ENCODE measurements at places on chromosomes 7 and 10.

DNA sequence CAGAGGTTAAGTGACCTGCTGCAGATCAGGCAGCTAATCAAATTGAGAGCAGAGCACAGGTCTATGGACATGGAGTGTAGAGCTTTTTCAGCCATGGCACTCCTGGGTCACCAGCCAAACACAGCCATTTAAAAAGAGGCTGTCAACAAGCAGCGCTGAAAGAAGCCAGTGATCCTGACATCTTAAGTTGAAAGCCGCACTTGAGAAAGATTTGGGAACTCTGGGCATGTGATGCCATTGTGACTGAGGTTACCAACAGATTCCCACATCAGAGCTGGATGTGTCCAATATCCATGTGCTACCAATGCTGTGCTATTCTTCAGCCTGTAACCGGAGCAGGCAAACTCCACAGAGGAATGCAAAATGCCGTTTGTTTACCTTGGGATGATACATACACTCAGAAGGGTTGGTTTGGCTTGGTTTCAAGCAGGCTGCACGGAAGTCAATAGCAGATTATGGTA is 56.2 kb upstream of the ABLIM1 start:
- peak; percentile 30 for DNase-seq

- no peak for DNase-seq
Observed at GRCh38 chr7:17713584-17713983, 226.7 kb downstream of the SNX13 start.

DNA sequence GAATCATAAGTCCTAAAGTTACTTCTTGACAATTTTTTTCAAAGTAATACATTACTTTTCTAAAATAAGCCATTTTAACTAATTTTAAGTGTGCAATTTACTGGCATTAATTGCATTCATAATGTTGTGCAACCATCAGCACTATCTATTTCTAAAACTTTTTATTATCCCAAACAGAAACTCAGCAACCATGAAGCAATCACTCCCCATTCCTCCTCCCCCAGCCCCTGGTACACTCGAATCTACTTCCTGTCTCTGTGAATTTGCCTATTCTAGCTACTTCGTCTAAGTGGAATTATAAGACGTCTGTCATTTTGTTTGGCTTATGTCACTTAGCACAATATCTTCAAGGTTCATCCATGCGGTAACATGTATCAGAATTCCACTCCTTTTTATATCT is 84.9 kb downstream of the MKX start:
- no peak for DNase-seq

DNA sequence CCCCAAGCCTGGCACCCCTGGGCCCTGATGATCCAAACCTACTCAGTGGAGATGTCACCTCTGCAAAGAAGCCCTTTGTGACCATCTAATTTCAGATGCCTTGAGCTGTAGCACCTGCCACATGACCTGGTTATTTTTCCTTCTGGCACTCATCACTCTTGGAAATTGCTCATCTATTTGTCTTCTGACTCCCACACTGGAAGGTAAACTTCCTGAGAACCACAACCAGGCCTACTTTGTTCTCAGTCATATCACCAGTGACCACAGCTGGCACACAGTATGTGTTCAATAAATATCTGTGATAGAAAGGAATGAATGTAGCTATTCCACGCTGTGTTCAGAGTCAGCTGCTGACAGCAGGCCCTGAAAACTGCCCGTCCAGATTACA is 97.1 kb downstream of the SH3PXD2A start:
- no peak for DNase-seq

GRCh38 chr10:106863549-106863948 is 301.0 kb downstream of the SORCS1 start:
- no peak for DNase-seq

DNA sequence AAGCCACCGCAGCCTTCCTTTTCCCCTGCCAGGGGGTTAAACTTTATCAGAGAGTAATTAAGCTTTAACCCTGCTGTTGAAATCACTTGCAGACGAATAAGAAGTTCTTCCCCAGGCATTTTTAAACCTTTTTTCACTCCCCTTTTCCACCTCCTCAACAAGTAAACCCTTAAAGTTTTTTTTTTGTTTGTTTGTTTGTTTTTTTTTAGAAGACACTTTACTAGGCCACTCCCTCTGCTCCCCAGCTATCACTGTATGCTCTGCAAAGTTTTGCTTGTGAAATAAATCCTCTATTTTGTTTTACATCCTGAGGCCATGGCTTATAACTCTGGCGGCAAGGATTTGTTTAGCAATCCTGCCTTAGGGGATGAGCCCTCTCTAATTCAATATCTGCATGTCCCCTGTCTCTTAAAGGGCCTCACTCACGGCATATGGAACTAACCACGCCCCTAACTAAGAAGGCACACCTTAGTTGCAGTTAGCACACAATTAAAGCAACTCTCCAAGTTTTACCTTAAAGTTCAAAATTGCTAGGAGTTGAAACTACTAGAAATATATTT is 1354.7 kb upstream of the LRRTM3 start:
- no peak for DNase-seq

DNA sequence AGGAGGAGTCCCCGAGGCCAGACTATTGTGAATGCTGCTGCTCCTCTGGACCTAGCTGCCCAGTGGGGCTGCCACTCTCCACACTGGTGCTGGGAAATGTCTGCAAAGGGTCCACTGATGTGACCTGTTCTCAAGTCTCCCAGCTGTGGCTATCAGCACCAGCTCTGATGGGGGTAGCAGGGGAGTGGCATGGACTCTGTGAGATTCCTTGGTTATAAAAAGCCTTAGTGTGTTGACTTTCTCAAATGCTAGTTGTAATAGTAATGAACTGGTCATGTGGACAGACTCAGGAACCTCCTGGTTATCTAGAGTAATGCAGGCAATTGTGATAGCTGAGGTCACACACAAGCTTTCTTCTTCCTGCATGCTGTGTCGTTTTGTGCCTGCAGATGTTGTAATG is 34.1 kb upstream of the ARMC3 start:
- DNase-seq: no peak

- no peak for DNase-seq
Observed at GRCh38 chr10:33122014-33122809, 164.2 kb upstream of the ITGB1 start.

DNA sequence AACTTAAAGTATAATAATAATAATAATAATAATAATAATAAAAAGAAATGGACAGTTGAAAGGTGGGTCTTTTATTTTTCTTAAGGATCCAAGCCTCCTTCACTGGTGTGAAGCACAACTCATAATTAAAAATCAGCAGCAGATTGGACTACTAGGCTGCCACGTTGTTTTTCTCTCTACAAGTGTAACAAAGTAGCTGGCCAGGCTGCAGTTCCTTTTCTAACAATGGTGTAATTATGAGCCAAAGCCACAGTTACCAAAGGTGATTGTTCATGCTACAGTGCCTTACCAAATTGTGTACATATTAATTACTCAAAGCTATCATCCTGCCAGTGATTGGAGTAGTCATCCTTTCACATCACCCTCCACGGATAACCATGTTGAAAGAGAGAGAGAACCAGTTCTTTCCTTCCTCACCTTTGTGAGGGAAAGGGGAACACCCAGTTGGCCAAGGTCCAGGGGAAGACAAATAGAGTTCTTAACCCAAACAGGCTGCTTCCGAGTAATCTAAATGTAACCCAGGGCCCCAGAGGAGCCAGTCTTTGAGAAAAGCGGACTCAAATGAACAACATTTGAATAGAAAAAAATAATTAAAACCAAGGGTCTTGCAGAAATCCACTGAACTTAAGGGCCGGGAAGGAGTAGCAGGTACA is 86.3 kb upstream of the NPS start:
- peak; percentile 85 for DNase-seq

DNA sequence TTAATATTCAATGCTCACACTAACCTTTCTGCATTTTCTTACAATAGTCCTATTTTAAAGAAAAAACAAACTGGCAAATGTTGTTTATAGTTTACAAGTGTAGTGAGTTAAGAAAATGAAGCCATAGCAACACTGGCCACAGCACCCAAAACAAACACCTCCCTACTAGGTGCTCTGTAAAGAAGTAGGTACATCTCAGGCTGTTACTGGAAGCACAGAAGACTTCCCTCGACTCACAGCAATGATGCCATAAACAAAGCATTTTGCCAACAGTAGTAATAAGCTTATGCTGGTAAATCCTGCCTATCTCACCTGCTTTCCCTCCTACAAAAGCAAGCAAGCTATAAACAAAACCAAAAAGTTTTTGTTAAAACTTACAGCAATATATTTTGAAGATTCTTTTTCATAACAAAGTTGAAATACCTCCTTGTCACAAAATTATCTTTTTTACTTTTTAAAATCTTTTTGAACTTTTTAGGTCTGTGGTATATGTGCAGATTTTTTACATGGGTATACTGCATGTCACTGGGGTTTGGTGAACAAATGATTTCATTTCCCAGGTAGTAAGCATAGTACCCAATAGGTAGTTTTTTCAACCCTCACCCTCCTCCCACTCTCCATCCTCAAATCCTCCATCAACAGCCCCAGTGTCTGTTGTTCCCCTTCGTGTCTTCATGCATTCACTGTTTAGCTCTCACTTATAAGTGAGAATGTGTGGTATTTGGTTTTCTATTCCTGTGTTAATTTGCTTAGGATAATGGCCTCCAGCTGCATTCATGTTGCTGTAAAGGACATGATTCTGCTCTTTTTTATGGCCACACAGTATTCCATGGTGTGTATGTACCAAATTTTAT is 28.4 kb downstream of the COA1 start:
- DNase-seq: no peak

GRCh38 chr10:29244978-29245377 is 43.9 kb upstream of the LYZL1 start:
- DNase-seq: no peak

DNA sequence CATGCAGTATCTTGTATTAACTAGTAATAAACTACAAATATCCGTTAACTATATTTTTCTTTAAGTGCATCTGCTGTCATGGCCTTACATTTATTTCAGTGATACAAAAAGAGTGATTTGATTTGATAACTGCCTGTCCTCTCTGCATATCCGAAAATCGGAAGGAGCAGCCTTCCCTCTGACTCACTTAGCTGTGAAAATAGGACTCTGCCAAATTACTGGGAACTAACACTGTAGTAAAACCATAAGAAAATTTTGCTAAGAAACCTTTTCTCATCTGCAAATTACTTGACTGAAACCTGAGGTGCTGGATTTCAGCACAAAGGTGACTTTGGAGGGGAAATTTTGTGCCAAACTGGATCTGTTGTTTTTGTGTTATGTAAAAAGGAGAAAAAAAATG is 176.6 kb upstream of the MKLN1 start:
- no peak for DNase-seq

- no peak for DNase-seq
Observed at GRCh38 chr10:22183771-22184461, 33.9 kb downstream of the EBLN1 start.

DNA sequence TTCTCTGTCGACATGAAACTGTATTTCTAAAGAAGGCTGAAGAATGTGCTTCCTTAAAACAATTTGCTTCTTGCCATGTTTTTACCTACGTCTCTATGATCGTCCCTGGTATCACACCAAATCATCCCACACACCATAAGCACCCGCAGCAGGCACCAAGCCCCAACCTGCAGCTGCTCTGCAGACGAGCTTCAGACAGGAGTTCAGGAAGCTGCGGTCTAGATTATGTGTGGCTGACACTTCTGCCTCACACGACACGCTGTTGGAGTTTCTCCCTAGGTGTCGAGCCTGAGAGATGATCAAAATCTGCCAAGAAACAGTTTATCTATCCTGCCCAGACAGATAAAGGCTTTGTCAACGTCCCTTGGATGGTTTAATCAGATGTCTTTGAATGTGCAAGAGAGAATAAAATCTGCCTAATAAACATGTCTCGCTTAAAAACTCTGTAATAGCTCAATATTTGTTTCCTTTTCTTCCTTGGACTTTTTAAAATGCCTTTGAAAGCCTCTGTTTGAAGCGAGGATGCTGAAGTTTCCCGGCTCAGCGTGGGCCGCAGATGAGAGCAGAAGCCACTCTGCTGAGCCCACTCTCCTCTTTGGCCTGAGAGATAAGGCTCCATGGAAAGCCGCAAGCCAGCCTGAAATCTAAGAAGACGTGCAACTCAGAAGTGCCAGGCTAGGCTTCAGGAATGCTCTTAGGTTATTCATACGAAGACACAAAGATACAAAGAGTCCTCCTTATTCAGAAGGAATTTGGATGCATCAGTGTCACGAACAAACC is 158.3 kb upstream of the PFKP start:
- no peak for DNase-seq

GRCh38 chr10:97590082-97590747 is 694 bp downstream of the C10orf62 start:
- no peak for DNase-seq

DNA sequence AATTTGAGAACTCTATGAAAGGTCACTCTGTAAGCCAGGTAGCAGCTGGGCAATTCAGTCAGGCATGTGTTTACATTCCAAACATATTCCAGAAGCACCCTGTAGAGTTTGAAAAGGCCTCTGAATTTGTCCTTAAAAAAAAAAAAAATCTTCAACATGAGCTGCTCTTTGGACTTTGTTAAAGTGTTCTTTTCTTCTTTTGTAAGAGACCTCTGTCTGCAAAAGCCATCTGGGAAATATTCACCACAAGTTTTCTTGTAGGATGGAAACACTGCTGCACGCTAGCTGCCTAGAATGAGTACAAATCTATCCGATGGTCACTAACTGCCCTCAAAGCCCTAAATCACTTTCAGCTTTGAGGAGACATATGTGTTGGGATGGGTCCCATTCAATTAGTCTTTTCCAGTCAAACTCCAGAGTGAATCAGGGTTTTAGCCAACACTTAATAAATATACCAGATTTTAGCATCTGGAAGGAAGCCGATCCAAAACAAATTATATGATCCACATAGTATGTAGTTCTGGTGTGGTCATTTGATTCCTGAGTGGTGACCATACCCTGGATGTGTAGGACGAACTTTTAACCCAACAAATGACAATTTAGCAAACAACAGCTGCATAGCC is 85.9 kb downstream of the CD36 start:
- DNase-seq: no peak

GRCh38 chr7:128672927-128673517 is 930 bp downstream of the GARIN1A start:
- no peak for DNase-seq

DNA sequence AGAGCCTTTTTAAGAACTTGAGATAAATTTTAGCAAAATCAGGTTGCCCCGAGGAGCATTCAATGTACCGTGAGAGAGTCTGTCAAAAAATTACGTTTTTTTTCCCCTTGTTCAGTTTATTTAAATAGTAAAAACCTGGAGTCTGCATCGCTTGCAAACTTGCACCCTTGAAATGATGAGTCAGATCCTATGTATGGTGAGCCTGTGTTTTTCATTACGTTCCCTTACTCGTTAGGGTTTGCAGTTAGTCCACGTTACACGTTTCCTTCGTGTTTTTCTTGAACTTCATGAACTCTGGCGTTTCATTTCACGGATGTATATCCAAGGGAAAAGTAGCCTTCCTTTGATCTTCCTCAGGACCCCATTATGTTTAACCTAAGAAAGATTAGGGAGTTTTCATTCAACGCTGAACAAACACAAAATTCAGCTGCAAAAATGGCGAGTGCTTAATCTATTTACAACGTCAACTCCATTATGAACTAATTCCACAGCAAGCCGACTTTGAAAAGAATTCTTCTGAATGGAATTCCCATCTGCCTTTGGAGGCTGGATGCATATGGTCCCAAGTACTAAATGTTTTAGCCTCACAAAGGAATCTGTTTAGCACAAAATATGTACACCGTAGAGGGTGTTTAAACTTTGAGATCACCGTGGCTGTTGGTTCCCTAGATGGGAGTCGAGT is 182.4 kb downstream of the MYOF start:
- DNase-seq: no peak
